Type B pancreatic cell (in vitro differentiated cells): ENCODE measurements at places on chromosomes 7 and 10.

DNA sequence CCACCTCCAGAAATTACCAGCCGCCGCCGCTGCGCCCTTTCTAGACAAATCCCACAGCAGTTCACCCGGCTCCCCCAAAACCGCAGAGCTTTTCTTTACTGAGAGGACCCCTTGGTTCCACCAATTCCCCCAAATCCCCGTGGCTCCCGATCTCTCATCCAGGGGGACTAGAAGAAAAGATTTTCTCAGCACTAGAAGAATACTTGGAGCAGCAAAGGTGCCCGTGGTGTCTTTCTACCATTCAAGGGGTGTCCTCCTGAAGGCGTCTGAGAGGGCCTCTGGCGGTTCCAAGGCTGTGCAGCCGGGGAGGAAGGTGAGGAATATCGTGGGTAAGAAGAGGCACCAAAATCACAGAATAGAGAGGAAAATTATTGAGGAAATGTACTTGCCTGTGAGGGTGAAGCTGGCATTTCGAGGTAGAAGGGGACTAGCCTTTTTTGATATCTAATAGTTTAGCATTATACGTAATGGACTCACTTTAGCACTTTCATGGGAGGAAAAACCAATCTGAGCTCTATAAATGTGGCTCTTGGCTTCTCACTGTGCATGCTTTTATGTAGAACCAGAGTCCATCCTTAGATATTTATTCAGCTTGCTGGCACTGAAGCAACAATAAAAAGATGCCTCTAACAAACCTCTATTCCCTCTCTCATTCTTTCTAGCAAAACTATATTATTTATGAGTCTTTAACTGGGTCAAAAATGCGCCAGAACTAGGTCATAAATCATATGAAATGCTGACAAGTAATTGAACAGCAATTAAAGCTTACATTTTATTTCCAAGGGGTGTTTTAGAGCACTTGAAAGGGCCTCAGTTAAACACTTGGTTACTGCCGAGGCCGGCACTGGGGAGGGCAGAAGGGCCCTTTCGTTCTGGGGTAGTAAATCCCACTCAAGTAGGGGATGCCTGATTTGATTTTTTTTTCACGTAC, 13.8 kb upstream of the HOXA2 start:
- no peak for DNase-seq

DNA sequence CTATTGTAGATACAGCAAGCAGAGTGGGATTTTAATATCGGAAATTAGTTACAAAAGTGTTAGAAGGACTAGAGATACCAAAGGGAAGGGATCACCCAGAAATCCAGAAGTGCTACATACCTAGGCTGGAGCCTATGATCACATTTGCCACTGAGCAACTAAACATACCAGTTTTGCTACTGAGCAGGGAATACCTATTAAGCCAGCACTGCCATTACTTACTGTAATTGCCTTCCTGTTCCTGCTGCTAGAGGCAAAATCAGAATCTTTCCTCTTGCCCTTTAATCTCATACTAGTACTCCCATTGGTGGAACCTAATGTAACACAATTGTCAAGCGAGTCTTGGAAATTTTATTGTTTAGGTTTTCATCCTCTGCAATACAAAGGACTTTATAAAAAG, 121.7 kb downstream of the ATRNL1 start:
- no peak for DNase-seq

DNA sequence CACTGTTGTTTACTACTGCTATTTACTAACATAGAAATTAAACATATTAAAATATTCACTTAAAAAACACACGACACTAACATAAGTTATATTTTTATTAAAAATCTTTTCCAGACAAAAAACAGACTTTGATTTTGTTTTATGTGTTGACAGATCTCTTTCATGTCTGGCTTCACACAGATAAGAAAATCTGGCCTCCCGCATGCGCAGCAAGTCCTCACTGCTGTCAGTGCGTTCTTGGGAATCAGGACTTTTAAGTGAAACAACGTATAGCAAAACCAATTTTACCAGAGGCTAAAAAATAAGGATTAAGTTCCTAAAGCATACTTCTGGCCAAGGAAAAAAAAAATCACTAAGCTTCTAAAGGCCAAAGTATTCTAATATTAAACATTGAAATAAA, 1.2 kb upstream of the IDI1 start:
- no peak for DNase-seq

DNA sequence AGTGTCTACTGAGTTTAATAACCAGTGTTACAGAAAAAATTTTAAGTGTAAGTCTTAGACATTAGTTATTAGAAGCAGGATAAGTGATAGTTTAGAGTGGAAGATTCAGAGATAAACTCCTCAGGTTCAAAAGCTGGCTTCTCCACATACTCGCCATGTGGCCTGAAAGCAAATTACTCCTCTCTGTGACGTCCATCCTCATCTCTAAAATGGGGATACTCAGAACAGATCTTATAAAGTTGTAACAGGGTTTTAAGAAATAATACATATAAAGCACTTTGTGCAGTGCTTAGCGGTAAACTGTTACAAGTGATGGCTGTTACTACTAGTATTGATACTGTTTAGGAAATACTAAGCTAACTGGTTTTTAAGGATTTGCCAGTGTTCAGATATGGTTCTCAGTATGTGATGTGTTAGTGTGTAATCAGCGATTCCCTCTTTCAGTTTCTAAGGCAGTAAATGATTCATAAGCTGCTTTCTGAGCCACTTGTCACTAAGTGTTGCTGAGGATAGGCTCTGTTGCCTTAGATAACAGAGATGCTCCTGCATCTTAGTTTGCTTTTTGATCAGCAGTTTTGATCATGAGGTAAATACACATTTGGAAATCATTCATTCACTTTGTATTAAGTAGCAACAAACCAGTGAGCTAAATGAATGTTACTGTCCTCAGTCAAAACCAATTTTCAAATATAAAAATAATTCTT, 58.7 kb downstream of the CYP51A1 start:
- no peak for DNase-seq

DNA sequence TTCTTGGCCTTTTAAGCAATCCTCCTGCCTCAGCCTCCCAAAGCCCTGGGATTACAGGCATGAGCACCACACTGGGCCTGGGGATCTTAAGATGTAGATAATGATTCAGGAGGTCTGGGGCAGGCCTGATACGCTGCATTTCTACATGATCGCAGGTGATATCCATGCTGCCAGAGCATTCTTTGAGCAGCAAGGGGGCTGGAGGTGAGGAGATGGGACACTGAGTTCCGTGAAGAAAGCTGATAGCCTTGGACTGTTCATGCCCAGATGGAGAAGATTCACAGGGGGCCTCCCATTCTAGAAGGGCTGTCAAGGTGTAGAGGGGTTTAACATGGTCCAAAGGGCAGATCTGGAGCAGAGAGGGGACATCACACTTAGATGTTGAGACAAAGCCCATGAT, 480.3 kb downstream of the RPS24 start:
- peak; percentile 18 for DNase-seq
